ENCODE measurements at places on chromosomes 7 and 10.
A peak's percentile ranks its signal among the peaks of the same experiment; 100 is the strongest.

GRCh38 chr7:114478384-114478783 is 63.8 kb downstream of the FOXP2 start:
- no peak for DNase-seq

DNA sequence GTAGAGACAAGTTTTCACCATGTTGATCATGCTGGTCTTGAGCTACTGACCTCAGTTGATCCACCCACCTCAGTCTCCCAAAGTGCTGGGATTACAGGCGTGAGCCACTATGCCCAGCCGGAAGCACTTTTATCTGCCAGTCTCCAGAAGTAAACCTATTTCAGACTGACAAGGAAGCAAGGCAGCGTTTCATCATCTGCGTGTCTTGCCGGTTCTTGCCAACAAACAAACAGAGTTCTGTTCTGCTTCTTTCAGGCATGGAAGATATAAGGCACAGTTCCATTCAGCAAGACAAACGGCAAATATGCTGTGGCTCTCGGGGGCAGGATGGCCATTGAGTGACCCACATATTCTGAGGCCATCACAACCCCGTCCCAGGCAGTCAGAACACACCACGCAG is 15.5 kb upstream of the LARP4B start:
- no peak for DNase-seq

DNA sequence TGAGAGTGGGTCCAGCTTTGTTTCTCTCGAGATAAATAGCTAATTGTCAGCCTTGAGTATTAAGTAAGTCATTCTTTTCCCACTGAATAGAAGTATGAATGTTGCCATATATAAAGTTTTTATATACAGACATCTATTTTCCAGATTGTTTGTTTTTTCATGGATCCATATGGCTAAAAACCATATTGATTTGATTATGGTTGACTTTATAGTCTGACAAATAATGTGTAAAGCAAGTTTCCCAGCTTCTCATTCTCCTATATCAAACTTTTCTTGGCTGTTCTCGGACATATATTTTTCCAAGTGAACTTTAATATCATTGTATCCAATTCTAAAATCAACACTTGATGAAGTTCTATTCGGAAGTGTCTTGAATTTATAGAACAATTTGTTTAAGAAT is 352.4 kb upstream of the MEOX2 start:
- DNase-seq: no peak

- DNase-seq: no peak
Observed at GRCh38 chr7:4633012-4633411, 49.1 kb upstream of the FOXK1 start.

DNA sequence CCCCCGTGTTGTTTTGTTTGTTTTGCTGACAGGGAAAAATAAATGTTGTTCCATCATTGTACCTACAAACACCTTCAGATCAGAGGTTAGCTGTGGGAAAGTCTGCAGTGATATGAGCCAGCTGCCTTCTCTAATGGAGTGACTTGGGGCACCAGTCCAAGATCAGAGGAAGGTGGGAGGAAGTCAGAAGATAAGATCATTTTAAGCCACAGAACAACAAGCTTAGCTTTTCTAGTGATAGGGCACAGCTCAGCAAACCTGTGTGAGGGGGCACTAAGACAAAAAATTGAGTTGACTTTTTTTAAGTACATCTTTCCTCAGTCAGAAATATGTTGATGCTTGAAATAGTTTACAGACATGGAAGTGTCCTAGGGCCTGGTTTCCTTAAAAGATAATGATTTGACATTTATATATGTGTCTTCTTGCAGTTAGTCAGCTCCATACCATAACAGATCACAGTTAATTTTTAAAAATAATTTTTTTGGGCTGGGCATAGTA is 240.3 kb upstream of the KAT6B start:
- DNase-seq: peak; percentile 43

GRCh38 chr10:13046851-13047528 is 45.5 kb upstream of the CCDC3 start:
- DNase-seq: no peak

- no peak for DNase-seq
Observed at GRCh38 chr7:2055956-2056355, 176.8 kb downstream of the MAD1L1 start.

GRCh38 chr10:12896251-12896650 is 105.3 kb downstream of the CCDC3 start:
- DNase-seq: no peak

DNA sequence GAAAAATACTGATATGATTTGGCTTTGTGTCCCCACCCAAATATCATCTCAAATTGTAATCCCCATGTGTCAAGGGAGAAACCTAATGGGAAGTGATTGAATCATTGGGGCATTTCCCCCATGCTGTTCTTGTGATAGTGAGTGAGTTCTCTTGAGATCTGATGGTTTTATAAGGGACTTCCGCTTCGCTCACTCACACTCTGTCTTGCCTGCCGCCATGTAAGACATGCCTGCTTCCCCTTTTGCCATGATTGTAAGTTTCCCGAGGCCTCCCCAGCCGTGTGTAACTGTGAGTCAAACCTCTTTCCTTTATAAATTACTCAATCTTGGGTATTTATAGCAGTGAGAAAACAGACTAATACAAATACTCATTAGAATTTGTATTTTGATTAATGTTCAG is 5.1 kb upstream of the MRPS17 start:
- DNase-seq: no peak

DNA sequence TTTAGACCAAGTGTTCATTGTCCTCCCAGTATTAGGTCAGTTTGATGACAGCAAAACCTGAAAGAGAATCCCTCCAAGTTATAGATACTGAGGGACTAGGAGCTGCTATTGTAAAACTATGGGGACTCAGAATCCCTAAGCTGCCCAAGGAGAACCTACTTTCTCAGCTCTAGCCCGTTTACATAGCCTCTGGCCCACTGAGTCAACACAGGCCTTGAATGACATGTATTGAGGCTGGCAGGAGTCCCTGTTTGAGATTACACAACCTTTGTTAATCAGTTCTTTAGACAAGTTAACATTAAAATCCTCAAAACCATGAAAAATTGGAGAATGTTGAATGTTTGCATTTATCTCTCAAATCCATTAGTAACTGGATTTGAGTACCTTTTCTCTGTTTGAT is 1079.0 kb downstream of the KCNMA1 start:
- no peak for DNase-seq

DNA sequence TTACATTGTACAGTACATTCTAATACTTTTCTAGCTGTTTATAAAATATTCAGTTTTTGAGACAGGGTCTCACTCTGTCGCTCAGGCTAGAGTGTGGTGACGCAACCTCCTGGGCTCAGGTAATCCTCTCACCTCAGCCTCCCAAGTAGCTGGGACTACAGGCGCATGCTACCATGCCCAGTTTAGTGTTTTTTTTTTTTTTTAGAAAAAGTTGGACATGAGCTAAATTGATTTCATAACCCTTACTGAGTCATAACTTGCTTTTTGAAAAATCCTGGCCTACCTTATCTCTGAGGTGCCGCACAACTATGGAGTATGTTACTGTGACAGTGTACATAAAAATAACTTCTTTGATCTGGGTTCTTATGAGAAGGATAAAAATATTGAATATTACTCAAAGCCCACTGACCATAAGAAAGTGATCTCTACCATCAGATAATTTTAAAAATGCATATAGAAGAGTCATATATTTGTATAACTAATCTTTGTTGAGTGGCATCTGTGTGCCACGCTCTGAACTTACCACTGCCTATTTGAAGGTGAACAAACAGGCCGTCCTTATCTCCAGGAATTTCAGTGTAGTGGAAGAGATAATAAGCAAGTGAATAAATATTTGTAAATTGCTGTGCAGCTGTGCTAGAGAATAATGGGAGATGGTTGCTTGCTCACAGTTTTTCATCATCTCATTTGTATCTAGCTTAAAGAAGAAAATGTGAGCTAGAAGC is 73.2 kb downstream of the PPP1R9A start:
- no peak for DNase-seq

- DNase-seq: no peak
Observed at GRCh38 chr7:46461334-46461777, 540.3 kb upstream of the IGFBP3 start.

- DNase-seq: no peak
Observed at GRCh38 chr7:41977151-41977651, 259.8 kb downstream of the GLI3 start.

DNA sequence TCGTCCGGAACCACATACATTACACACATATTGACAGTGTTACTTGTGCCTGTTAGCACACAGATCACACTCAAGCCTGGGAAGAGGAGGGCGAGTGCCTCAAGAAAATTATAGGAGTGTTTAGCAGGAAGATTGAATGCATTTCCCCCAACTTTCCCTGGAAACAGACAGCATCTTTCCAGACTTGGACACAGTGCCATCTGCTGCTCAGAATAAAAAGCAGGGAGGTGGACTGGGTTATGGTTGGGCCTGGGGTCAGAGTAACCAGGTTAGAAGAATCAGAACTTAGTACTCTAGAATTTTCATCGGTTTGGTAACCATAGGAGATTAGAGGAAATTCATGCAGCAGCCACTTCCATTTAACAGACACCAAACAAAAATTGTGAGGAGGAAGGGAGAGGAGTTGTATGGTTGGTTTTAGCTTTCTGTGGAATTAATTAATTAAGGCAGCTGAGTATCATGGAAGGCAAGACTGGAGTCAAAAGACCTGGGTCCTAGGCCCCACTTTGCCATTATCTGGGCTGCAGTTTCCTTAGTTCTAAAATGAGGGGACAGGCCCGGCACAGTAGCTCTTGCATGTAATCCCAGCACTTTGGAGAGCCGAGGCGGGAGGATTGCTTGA is 43.4 kb upstream of the OPTN start:
- no peak for DNase-seq

DNA sequence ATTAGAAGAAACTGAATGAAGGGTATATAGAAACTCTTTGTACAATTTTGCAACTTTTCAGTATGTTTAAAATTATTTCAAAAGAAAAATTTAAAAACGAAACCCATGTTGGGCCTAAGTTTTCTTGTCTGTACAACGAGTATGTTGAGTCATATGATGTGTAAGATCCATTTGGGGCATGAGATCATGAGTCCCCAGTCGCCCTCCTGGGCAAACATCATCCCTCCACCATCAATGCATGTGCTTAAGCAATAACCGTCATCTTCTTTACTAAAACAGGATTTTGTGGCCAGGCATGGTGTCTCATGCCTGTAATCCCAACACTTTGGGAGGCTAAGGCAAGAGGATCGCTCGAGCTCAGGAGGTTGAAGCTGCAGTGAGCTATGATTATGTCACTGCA is 54.2 kb upstream of the CDCA7L start:
- DNase-seq: no peak

GRCh38 chr7:48742079-48742798 is 182.1 kb upstream of the CDC14C start:
- DNase-seq: no peak

- peak; percentile 62 for DNase-seq
Observed at GRCh38 chr7:1920266-1920681, 250.2 kb downstream of the ELFN1 start.

DNA sequence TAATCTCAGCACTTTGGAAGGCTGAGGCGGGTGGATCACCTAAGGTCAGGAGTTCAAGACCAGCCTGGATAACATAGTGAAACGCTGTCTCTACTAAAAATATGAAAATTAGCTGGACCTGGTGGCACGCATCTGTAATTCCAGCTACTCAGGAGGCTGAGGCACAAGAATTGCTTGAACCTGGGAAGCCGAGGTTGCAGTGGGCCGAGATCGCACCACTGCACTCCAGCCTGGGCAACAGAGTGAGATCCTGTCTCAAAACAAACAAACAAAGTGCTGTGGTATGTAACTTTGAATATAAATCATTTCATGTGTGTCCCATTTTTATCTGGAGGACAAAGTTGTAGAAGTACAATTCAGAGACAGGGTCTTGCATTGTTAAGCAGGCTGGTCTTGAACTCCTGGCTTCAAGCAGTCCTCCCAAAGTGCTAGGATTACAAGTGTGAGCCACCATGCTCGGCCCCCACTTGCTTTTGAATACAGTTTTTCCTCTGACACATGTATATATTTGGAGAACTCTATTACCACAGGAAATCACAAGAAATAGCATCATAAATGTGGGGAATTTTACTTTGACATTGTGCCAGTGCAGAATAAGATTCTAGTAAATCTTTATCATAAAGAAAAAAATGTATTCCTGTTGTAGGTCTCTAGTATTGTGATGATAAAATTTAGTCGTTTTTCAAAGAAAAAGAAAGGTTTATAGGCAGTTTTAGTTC is 32.6 kb downstream of the PTPN12 start:
- no peak for DNase-seq

GRCh38 chr7:65983965-65984658 is 2.1 kb upstream of the GUSB start:
- no peak for DNase-seq

- DNase-seq: no peak
Observed at GRCh38 chr10:23988006-23988405, 220.9 kb upstream of the KIAA1217 start.

DNA sequence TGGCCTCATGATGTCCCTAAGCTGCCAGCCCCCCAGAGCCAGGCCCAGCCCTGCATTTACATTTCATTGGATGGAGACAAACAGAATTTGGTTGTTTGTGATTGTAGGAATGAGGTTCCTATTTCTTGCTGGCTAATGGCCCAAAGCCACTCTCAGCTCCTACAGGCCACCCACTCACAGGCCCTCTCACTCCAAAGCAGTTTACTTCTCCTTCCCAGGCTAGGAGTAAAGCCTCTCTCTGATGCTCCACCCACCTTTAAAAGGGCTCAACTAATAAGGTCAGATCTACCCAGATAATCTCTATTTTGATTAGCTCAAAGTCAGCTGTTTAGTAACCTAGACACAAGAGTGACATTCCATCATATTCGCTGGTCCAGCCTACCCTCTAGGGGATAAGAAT is 11.2 kb upstream of the CUZD1 start:
- DNase-seq: no peak

DNA sequence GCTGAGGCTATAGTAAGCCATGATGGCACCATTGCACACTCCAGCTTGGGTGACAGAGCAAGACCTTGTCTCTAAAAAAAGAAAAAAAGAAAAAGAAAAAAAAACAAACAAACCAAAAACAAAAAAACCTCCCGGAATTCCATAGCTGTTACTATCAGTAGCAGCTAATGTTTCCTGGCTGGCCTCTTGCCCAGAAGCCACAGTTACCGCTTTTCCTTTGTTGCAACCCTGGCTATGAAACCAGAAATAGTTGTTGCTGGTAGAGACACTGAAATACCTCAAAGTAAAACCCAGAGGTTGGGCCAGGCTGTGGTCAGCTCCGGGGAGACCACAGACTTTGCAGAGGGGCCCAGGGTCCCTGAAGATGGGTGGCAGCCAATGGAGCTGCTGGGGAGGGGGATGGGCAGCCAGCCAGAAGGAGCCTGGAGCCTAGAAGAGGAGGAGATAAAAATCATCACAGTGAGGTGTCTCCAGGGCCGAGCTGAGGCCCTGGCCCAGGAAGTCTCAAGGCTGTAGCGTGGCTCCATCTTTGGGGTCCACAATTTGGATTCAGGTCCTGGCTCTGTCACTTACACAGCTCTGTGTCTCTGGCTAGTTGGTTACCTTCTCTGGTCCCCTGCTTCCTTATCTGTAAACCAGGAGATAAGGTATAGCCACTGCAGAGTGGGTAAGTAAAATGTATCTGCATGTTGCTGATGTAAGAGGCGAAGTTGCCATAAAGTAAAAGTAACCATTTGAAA is 3.4 kb upstream of the CHST12 start:
- no peak for DNase-seq

DNA sequence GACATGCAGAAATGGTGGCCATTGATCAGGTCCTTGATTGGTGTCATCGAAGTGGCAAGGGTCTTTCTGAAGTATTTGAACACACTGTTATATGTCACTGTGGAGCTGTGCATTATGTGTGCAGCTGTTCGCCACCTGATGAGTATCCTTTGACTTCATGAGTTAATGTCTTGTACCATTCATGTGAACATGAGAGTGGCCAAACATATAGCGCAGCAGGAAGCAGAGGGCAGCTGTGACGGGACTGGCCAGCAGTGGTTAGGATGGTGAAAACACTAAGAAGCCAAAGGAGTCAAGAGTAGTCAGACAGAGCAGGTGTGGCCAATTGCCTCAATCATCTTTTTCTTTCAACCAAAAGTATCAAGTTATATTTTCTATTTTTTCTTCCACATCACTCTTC is 167.4 kb downstream of the IMMP2L start:
- DNase-seq: no peak
